Head of caudate nucleus (tissue), 42 donors: ENCODE measurements at places on chromosomes 7 and 10.

DNA sequence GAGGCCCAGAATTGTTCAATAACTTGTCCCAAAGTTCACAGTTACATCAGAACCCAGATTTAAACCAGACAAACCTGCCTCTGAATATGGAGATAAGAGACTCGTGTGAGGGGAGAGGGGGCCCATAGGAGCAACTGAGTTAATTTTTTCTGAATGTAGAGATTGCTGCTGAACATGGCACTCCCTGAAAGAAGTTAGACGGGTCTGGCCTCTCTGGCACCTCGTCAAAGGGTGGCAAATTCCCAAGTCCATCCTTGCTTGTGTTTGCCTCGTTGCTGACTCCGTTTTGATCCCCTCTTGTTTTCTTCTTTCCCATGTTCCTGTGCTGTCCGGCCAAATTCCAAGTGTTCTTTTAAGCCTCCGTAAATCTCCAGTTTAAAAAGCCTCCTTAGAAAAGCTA is 35.2 kb upstream of the YAE1 start:
- DNase-seq = no peak

- peak; percentile 3 for DNase-seq
These were observed 27.1 kb downstream of the PCGF5 start for GRCh38 chr10:91247360-91248111.

DNA sequence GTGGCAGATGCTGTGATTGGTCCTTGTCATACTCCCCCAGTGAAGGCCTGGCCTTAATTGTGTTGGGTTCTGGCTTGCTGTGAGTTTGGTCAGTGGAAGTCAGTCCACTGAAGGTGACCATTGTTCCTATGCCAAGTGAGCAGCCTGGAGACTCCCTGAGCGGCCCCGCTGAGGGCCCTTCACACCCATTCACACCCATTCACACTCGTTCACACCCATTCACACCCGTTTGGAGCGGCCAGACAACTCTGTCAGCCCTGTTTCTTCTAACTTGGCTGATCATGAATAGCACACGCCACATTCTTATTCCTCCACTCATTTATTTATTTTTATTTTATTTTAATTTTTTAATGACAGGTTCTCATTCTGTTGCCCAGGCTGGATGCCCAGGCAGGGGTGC is 61.5 kb downstream of the C10orf120 start:
- DNase-seq = no peak

GRCh38 chr7:116139007-116139406 is 71.3 kb upstream of the TES start:
- DNase-seq = peak; percentile 33

- no peak for DNase-seq
These were observed 165.3 kb downstream of the PAXIP1 start for GRCh38 chr7:154837622-154838021.

- peak; percentile 49 for DNase-seq
These were observed 104.4 kb upstream of the ZNF92 start for GRCh38 chr7:65269150-65269856.

DNA sequence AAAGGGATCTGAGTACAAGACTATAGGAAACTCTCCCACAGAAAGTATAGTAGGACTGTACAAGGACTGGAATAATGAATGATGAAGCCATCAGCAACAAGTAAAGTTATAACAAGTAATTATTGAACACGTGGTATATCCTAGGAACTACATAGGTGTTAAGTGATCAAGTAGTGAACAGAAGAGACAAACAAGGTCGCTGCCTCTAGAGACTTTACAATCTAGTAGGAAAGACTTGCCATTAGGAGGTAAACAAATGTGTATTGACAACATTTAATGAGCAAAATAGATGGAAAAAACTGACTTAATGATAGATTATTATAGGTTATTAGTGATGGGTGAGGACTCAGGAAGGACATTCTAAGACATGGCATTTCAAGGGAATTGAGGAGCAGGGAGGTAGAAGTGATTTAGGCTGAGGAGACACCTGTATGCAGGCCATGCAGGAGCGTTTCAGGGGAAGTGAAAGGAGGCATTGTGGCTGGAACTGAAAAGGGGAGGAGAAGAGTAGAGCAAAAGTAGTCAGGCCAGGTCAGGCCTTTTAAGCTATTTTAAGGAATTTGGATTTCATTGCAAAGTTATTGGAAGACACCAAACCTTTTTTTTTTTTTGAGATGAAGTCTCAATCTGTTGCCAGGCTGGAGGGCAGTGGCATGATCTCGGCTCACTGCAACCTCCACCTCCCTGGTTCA is 8.5 kb upstream of the GLCCI1 start:
- no peak for DNase-seq

- DNase-seq = no peak
These were observed 203.6 kb upstream of the MKLN1 start for GRCh38 chr7:131124001-131124629.

- peak; percentile 23 for DNase-seq
These were observed 3.3 kb downstream of the PLEKHS1 start for GRCh38 chr10:113754768-113755167.

- DNase-seq = no peak
These were observed 7.4 kb upstream of the GNA12 start for GRCh38 chr7:2851497-2851896.

GRCh38 chr10:105138358-105138757 is 497.3 kb downstream of the SORCS3 start:
- no peak for DNase-seq

- no peak for DNase-seq
These were observed 38.2 kb downstream of the PRSS2 start for GRCh38 chr7:142808802-142809583.

DNA sequence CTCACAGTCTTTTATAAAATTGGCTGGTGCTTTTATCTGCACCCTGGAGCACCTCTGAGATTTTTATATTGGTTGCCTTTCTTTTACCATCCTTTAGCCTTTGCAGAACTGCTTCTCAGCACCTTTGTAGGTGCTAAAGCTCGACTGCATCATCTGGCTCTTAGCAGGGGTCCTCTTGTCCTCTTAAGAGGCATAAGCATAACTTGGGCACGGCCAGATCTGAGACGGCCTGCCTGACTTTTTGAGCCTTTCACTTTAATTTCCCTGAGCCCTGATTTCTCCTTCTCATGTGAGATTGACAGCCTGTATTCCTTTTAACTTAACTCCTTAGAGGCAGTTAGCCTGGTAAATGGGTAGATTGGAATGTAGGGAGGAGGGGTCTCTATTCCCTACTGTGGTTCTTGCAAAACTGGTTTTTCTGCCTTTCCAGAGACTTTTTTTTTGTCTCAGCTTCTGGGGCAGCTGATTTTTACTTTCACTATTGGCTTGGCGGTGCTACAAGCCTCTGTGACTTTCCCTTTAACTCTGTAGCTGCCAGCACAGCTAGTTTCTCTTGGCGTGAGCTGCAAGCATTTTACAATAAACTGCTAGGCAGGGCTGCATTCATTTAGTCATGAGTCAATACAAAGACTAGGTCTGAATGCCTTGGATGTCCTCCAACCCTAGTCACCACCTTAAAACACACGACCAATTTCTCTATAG is 24.0 kb downstream of the ZPBP start:
- no peak for DNase-seq

- no peak for DNase-seq
These were observed 156.2 kb upstream of the LAMB4 start for GRCh38 chr7:108286290-108286904.

DNA sequence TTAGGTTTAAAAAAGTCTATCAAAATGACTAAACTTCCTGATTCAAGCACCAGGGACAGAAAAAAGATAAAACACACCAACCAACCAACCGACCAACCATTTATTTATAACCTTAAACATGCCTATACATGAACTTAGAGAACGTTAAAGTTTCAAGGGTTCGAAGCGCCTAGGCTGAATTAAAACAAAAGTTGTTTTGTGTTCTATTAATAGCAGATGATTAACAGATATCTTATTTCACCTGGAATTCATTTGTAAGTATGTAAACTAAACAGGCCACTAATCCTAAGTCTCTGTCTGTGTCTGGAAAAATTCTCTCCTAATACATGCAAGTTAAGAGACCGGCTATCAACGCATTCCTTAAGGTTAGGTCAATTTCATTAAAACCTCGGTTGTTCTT is 1.4 kb downstream of the BAIAP2L1 start:
- no peak for DNase-seq

GRCh38 chr7:41573015-41573414 is 129.9 kb downstream of the INHBA start:
- DNase-seq = no peak
